Right hindlimb (tissue), 1 donor: ENCODE measurements at places on chromosomes 1 and 21.

- DNase-seq: no peak
Measured at GRCh38 chr1:229808272-229808671, 182.2 kb downstream of the URB2 start.

GRCh38 chr1:160972939-160973338, 18.3 kb upstream of the ITLN2 start:
- DNase-seq: no peak

DNA sequence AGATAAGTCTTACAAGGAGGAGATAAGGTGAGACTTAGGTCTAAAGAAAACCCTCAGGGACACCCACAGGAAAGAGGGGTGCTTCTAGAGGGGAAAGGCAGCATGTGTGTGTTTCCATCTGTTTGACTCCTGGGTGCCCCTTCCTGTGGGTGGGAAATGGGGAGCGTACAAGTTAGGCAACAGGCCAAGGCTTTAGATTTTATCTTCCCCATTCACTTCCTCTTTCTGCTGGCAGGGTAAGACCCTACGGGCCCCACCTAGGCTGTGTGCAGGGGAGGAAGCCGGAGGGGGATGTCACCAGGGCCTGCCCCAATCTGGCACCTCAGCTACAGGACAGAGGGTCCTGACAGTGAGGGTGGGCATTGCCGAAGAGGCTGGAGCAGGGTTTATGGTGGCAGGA, 2.5 kb upstream of the OLIG1 start:
- no peak for DNase-seq

GRCh38 chr1:115980998-115981993, 5.0 kb downstream of the SLC22A15 start:
- no peak for DNase-seq

DNA sequence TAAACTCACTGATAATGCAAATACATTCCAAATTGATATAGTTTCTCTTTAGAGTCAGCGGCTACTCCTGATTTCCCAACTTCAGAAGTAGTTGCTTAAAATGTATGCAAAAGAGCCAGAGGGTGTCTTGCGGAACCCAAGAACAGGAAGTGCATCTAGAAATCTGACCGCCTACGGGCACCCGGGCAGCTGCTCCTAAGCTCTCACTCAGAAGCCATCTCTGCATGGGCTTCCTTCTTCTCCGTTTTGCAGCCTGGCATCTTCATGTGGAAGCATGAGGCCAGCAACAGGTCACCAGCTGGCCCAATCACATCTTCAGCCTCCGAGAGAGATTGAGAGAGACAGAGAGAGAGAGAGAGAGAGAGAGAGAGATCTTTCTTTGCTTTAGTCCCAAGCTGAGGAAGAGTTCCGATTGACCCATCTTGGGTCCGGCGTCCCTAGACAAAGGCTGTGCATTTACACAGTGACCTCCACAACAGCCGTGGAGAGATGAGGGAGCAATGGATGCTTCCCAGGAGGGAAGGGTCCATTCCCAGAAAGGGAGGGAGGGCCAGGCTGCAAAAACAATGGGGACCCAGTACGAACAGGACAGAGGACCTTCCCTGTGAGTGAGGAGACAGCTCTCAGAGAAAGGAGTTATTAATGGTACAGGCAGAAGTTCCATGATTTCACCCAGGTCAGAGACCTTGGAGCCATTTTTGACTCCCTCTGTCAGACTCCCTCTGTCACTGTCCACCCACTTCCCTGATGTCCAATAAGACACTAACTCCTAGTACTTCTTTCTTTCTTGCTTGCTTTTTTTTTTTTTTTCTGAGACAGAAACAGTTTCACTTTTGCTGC, 28.2 kb upstream of the SLC30A1 start:
- no peak for DNase-seq

DNA sequence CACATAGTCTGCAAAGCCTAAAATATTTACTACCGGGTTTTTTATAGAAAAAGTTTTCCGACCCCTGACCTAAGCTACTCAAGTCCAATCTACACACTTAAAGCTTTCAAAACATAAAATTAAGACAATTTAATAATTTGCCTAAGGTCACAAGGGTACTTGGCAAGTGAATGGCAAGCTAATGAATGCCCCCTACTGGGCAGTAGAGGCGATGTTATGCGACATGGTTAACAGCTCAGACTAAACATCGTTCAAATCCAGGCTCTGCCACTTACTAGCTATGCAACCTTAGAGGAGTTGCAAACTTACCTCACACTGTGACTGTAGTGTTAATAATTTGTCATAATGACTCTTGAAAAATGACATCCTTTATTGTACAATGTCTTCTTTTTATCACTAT, 317.2 kb upstream of the NFIA start:
- no peak for DNase-seq

GRCh38 chr1:25051504-25051903, 121.4 kb upstream of the RUNX3 start:
- DNase-seq: no peak

DNA sequence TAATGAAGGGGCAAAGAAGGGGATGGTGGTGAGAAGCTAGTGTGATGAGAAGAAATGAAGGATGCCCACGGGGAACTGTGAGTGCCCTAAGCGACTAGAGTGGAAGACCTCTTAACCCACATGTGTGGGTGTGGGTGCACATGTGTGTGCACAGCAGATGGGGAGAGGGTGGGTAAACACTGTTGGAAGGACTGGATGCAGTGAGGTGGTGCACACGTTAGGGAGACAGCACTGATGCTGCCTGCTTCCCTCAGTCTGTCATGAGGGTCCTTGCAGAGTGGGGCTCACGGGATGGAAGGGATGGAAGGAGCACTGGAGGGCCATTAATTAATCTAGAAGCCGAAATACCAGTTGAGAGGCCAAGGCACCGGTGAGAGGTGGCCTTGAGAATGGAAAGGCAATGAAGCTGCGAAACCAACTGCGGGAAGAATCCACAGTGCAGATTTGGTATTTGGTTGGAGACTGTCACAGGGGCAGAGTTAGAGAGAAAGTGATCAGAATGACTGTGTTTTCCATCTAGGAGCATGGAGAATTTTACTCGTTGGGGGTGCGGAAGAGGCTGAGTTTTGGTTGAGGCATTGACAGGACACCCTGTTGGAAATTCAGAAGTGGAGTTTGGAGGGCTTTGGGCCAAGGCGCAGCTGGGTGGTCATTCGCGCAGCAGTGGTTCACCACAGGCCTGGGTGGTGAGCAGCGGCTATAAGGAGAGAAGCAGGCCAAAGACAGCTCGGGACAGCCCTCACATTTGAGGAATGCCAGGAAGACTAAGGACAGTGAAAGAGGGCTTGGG, 15.8 kb downstream of the RCSD1 start:
- no peak for DNase-seq

DNA sequence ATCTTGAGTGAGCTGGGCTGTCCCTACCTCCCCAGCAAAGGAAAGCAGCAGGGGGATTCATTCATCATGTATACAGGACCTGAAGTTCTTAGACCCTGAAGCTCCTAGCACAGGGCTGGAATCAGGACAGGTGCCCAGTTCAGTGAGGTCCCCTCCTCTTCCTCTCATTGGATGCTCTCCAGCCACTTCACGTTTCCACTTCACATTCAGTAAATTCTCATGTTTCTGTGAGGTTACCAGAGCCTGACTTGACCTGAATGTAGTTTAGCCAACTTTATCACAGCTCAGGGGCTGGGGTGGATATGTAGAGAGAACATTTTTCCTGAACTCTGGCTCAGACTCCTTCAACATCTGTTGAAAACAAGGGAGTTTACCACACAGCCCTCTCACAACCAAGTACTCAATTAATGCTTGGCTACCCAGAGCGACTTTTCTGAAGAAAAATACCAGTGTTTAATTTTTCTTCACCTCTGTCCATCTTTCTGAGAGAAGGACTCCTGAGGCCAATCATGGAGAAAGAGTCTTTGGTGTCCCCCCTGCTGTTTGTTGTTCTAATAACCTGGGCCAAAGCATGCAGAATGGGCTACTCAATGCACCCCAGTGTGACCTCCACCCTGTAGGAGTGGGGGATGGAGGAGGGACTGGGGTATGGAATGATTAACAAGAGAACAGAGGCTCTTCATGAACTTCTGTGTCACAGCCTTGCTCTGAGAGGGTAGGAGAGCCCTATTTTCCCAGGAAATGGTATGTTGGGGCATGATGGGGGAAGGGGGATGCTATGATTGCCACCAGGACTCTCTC, 108.3 kb upstream of the FGGY start:
- DNase-seq: no peak

DNA sequence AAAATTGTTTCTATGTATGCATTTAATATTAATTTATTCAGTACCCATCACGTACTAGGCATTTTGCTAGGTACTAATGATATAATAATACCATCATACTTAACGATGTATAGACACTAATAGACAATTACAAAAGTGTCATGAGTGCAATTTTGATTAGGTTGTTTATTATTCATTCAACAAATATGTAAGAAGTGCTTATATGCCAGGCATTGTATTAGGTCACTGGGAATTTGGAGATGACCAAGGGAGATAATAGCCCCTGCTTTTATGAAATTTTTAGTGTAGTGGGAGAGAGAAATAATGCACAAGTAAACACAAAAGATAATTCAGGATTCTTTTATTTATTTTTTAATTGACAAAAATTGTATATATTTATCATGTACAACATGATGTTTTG, 18.6 kb downstream of the C1orf185 start:
- DNase-seq: no peak

GRCh38 chr1:8653878-8654277, 163.6 kb downstream of the RERE start:
- no peak for DNase-seq

DNA sequence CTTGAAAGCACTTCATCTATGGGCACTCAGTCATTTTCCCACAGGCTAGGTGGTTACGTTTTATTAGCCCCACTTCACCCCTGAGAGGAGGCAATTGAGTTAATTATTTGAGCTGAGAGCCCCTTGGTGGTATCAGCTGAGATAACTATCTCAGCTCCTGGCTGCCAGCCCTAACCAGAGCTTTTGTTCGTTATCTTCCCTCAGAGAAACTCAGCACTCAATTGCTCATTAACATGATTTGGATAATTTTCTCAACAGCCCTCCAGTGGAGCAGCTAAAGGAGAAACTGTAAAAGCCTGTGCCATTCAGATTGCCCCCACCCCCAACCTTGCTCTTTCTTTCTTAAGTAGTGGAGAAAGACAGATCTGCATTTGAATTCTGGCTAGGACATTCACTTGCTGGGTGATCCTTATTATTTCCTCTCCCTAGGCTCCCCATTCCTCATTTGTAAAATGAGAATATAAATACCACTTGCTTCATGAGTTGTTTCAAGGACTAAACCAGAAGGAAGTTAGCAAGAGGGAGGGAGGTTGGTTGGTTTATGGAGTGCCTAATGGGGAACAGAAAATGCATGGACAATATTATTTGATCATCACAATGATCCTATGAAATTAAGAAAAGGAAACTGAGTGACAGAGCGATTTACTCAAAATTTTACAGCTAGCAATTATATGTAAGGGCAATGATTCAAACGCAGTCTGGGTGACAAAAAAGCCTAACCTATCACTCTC, 218.7 kb upstream of the FGGY start:
- no peak for DNase-seq

- DNase-seq: no peak
Measured at GRCh38 chr1:178055779-178056471, 38.0 kb upstream of the RASAL2 start.

DNA sequence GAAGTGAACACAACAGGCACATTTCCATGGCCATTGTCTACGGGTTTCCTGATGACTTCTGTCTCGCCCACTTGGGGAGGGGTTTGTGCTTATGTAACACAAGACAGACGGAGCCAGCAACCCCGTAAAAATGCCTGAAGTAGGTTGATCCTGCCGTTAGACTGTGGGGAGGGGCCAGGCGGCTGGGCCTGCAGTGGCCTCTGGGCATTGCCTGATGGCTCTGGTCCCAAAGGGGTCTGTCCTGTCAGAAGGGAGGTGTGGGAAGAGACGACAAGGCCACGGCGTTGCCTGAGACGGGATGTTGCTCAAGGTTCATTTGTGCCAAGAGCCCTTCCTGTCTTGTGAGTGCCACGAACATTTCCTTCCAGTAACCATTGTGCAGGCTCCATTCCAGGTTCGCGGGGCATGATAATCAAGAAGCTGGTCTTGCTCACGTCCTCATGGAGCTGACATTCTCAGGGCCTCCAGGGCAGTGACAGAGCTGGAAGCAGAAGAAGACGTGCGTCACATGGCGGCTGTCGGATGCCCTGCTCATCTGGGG, 44.7 kb downstream of the ABCG1 start:
- DNase-seq: peak; percentile 39

DNA sequence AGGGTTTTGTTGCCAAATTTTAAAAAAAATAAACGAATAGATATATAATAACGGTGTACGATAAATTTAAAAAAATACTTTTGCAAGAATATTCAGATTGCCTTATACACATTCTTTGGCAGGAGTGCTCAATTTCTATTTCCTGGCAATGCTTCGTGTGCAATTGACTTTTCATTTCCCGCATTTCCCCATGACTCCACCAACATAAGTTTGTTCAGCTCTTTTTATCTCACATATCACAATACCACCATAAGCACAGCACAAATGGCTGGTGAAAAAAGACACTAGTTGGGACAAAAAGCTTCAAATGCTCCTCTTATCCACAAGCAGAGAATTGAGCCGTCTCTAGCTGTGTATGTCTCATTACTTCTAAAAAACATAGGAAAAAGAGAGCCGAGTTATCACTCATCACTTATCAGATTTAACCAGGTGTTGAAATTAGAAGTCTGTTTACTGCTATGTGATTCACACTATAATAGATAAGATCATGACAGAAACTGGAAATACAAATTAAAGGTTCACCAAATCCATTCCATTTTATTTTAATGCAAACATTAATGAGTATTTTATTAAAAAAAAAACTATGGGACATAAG, 28.9 kb upstream of the RGS1 start:
- peak; percentile 28 for DNase-seq

DNA sequence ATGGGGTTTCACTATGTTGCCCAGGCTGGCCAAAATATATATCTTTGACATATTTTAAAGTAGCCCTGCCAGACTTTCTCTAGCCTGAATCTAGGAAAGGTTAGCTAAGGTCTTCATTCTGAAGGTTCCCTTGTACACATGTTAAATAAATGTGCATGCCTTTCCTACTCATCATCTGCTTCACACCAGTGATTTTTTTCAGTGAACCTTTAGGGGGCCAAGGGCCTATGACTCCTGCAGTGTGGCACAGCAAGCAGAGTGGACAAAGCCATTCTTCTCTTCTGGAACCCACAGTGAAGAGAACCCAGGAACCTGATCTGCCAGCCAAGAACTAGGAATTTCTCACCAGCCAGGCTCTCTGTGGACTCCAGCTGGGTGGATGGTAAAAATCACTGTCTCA, 22.9 kb downstream of the CBR1 start:
- no peak for DNase-seq

DNA sequence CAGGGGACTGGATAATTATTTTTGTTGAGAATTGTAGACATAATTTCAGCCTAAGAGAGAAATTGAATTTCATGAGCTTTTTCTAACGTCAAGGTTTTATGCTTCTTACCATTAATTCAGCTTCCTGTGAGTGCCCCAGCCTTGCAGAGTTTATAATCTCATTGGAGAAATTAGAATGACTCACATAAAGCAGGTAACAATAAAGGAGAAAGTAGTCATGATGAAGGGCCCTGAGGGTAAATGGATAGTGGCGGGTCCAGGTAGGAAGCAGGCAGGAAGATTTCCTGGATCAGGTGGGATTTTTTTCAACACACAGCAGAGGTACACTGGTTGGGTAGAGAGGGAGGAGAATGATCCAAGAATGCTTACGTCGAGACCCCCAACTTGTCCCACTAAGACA, 311.4 kb downstream of the BARHL2 start:
- DNase-seq: no peak
